ENCODE measurements at places on chromosomes 16 and 17.

DNA sequence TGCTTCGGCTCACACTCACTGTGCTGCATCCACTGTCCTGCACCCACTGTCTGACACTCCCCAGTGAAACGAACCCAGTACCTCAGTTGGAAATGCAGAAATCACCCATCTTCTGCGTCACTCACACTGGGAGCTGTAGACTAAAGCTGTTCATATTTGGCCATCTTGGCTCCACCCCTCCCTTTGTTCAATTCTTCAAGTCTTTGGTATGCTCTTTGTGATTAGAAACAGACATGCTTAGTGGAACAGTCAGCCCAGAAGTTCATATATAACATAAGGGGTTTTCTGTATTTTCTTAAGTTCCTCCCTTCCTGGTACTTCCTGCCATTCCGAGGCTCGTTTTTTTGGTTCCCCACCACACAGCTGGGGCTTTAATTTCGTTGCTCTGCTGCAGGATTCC, 398.5 kb upstream of the DYNLRB2 start:
- DNase-seq: no peak

DNA sequence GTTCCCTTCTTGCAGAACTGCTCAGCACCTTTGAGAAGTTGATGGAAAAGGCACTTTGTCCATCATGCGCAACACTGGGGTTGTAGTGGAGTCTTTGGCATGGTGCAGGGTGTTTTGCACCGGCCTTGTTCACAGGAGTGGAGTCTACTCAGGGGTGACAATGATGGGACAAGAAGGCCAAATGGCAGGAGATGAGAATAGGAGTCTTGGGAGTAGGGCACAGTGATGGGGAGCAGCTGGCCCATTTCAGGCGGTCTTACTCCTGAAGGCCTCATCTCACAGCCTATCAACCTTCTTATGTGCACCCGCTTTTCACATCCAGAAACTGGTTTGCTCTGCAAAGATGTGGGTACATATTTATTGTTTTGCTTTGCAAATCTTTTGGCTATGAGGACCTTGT, 13.4 kb upstream of the KCNG4 start:
- no peak for DNase-seq

- peak; percentile 34 for DNase-seq
Measured at GRCh38 chr17:19645734-19646201, 2.8 kb upstream of the ALDH3A2 start.

- no peak for DNase-seq
Measured at GRCh38 chr17:69046121-69046807, 14.5 kb downstream of the ABCA9 start.

GRCh38 chr16:58842746-58843145, 108.6 kb upstream of the GOT2 start:
- DNase-seq: no peak

GRCh38 chr16:86305440-86305839, 204.9 kb upstream of the FOXF1 start:
- DNase-seq: no peak

DNA sequence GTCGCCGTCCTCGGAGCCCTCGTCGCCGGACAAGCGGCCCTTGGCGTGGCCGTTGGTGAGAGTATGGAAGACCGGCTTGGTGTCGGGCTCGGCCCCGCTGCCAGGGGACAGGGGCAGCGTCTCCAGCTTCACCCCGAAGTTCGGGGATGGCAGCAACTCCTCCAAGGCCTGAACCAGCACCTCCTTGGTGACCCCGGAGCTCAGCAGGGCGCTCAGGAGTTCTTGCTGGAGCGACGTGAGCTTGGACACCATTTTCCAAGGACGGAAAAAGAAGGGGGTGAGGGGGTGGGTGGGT, 279 bp downstream of the HNF1B start:
- DNase-seq: no peak

GRCh38 chr17:51238255-51238887, 21.5 kb downstream of the MBTD1 start:
- DNase-seq: no peak

GRCh38 chr16:76213860-76214259, 63.3 kb upstream of the CNTNAP4 start:
- no peak for DNase-seq

GRCh38 chr17:37361543-37361942, 14.2 kb upstream of the C17orf78 start:
- DNase-seq: no peak

DNA sequence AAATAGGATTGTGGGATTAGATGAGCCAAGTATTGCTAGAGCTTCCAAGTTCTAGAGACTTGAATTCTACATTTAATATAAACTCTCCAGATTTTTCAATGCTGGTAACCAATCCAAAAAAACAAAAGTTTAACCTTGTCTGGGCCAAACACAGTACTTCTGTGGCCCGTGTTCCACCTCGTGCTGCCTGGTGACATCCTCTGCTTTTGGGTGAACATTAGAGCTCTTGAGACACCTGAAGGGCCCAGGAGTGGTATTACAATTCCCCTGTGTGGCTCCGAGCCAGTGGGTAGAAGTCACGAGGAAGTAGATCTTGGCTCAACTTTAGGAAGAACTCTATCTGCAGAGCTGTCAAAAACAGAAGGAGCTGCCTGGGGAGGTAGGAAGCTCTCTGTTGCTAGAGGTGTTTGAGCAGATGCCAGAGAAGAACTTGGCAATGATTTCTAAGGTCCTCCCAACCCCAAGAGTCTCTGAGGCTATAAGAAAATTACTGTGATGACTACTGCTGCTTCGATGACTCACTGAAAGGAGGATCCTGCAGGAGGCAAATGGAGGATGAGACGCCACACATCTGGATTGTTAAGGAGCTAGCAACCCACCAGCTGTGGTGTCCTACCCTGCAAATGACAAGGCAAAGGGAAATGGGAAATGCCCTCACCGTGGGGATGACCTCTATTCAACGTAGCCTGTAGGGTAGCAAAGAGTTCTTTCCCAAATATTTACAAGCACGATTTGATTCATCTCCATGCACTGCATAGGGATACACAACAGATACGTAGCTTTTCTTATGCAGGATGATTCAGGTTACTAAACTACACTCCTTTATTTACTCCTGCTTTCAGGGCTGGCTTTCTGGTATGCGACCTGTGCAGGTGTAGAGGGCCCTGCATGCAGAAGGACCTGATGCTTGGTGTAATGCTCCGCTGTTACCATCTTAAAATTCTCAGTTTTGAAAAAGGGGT, 45.8 kb upstream of the GAS7 start:
- DNase-seq: no peak

DNA sequence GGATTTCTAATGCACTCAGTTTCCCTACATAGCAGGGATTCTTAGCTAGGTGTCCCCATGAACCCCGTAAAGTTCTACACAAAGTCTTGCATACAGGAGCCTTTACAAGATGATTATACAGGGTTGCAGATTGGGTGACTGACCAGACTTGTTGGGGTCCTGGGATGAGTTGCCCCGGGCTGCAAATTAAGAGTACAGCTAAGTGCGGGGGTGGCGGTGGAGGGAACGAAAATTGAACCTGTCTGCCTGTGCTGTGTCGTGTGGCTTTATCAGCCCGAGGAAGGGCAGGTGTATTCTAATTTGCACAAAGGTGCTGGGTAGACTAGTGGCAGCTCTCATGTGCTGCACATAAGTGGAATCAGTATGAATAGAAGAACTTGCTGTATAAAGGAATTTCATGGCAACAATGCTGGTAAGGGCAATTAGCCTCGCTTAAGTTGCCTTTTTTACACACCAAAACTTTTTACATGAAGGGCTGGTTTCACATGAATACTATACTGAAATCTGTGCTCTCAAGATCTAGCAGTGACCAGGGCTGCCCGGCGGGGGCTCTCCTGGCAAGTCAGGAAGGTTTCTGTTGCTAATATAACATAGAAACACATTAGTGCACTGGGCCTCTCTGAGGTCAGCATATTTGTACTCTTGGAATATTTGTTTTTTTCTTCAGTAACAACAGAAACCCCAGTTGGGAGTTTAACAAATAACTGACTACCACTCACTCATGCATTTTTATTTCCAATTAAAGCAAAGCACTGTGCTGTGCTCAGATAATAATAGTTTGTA, 50.7 kb downstream of the ADCY7 start:
- DNase-seq: no peak

DNA sequence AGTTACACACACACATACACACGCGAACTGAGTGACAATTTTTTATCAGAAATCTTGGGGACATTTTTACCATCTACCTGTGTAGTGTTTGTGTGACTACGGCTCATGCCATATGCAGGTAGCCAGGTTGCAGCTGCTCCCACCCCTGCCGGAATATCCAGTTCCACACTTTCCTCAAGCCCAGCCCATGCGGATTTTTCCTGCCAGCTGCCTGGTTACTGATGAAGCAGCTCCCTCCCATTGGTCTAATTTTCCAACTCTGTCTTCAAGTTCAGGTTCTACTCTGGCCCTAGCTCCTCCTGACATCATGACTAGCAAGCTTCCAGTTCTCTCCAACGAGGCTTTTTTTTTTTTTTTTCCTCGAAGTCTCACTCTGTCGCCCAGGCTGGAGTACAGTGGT, 4.8 kb downstream of the GSG1L2 start:
- DNase-seq: no peak

DNA sequence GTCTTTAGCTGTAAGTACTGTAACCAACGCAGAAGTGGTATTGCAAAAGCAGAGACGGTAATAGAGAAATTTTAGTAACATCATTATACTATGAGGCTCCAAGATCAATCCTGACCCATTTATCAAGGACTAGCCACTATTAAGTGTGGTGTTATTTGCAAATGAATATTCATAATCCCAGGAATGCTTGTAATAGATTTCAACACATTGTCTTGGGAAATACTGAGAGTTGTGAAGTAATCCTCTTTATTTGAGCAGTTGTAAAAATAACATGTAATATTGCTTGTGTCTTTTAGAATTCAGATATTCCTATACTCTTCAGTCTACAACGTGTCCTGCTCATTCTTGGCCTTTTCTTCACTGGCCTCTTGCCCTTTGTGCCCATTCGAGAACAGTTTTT, 46.4 kb downstream of the GDPD1 start:
- no peak for DNase-seq

- no peak for DNase-seq
Measured at GRCh38 chr17:56478836-56479447, 114.6 kb upstream of the NOG start.

- no peak for DNase-seq
Measured at GRCh38 chr16:752007-752312, 8.6 kb upstream of the MSLN start.

GRCh38 chr16:65657071-65657494, 535.2 kb upstream of the CDH11 start:
- DNase-seq: no peak

DNA sequence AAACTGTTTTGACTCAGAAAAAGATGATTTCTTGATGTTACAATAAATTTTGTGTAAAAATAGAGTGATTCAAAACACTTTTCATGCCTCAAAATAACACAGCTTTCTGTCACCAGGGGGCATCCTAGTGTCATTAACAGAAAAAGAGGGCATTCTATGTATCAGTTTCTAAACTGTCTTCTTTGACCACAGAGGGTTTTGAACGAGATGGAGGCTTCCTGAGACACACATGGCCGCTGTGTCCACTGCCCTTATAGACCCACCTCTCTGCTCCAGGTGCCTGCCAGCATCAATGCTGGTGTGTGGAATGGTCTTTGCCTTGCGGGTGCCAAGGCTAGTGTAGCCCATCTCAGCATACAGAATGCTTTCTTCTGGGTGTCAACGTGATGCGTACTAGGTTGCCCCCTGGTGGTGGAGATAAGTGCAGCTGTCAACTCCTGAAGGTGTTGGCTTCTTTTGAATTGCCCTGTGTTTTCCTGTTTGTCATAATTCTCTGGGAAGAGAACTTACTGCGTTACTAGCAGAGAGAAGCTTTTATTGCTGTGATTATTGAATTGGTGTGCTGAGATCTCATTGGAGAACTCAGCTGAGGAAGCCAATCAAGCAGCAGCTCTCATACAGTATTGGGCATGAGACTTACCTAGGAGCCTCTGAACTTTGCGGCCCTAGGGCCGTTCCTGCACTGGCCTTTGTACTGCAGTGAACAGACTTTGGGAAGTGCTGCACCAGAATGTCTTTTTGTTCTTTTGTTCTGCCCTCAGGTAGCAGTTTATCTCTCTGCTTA, 38.6 kb downstream of the USP10 start:
- DNase-seq: peak; percentile 67

GRCh38 chr17:69801368-69801767, 273.7 kb upstream of the KCNJ16 start:
- no peak for DNase-seq

DNA sequence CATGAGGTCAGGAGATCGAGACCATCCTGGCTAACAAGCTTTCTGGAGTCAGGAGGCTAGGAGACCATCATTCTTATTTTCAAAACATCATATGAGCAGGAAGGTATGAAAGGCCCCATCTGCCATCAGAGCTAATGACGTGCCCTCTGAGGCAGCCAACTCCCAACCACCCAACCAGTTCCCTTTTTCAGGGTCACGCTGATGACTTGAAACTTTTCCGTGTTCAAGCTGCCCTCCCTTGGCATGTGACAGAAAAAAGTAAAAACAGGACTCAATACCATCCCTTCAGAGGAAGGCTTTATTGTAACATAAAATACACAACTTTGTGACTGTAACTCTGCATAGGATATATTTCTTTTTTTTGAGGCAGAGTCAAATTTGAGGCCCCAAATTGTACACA, 4.6 kb upstream of the GHDC start:
- no peak for DNase-seq

GRCh38 chr16:54466233-54466632, 179.6 kb upstream of the IRX3 start:
- DNase-seq: no peak

GRCh38 chr16:14462811-14463210, 167.2 kb downstream of the PARN start:
- no peak for DNase-seq

DNA sequence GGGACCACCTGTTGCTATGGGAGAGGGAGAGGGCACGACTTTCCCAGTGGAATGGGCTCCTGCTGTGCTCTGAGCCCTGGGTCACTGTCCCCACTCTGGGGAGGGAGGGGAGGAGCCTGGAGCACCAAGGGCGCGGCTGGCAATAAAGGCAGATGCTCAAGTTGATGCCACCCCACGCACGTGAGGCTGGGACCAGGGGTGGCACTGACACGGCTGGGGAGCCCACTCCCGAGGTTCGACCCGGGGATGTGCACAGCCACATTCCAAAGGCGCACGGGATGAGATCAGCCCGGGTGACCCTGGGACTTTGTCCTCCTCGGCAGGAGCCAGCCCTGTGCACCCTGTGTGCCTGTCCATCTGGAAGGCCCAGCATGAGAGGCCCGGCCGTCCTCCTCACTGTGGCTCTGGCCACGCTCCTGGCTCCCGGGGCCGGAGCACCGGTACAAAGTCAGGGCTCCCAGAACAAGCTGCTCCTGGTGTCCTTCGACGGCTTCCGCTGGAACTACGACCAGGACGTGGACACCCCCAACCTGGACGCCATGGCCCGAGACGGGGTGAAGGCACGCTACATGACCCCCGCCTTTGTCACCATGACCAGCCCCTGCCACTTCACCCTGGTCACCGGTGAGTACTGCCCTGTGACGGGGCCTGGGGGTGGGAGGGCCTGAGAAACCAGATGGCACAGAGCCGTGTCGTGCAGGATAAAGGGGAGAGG, at the start of gene ENPP7:
Gene ENPP7 (plus strand): TSS at position 175 of the 715 bp plus-strand sequence. CDS start 197 bp downstream, at position 372.
- no peak for DNase-seq
